DND-41 (cell line): ENCODE measurements at places on chromosomes 1 and 21.

DNA sequence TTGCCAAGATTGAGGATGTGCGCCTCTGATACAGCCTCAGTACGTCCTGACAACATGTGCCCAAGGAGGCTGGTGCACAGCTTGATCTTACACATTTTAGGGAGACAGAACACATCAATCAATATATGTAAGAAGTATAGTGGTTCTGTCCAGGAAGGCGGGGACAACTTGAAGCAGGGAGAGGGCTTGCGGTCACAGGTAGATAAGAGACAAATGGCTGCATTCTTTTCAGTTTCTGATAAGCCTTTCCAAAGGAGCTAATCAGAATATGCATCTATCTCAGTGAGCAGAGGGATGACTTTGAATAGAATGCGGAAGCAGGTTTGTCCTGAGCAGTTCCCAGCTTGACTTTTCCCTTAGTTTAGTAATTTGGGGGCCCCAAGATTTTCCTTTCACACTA is 10.2 kb downstream of the DHCR24 start:
- no peak for DNase-seq

DNA sequence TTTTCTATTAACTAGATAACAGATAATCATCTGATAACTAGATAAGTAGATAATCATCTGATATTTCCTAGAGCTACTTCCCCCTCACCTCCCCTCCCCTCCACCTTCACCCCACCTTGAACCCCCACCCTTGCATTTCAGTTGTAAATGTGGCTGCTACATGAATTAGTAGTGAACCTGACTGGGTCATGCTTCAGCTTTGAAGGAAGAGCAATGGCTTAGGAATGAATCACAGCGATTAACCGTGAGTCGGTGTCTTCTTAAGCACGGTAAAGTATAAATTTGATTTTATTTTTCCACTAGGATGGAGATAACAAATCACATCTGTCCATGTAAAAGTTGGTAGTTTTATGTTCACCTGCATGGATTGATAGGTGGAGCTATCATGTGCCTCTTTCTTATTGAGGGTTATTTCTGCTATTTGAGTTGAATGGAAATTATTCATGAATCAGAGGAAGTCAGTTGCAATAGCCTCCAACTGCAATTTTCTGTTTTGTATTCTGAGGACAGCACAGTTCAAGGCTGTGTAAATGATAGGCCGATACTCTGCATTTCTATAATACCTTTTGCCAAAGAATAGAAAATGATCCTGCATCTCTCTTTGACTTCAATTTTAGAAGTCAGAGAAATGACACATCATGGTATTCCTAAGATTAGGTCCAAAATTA is 235.0 kb downstream of the PTGER3 start:
- no peak for DNase-seq

DNA sequence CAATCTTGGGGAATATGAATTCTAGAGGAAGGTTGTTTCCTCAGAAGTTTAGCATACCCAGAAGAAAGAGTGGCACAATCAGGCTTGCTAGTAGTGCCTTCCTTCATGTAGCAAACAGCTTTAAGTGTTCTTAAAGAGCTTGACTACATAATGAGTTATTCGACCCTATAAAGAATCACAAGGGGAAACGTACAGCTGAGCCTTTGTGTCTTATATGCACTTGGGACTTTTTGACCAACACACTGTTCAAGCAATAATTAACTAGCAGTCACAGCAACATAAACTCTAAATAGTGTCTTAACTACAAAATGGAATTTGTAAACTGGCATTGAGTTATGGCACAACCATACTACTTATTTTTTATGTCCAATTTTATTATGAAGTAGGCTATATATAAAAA is 86.1 kb downstream of the TTLL7 start:
- DNase-seq = no peak

DNA sequence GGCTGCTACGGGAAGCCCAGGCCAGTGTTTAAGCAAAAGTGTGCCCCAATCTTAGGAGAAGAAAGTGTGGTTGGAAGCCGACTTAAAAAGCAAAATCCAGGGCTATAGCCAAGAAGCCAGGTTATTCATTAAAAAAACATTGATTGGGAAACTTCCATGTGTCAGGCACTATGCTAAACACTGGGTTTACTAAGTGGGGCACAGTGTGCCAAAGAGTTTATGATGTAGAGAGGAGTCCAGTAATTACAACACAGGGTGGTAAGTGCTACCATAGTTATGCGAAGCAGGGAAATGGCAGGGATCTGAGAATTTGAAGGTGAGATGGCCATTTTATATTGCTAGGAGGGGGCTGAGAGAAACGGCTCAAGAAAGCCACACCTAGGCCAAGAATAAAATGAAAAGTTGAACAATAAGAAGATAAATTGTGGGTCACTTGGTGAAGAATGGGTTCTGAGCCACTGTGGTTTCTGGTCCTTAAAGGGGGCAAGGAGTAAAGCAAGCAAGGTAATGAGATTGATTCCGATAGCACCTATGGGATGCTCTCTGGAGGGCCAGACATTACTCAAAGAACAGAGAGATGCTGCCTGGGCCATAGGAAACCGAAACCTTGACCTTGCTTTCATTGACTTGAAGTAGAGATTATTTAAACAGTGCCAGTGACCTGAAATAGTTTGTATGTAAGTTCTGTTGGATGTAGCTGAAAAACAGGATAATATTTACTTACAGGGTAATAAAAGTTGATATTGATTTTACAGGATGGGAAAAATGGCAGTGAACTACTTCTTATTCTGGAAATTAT is 177.8 kb downstream of the GIPC2 start:
- no peak for DNase-seq

DNA sequence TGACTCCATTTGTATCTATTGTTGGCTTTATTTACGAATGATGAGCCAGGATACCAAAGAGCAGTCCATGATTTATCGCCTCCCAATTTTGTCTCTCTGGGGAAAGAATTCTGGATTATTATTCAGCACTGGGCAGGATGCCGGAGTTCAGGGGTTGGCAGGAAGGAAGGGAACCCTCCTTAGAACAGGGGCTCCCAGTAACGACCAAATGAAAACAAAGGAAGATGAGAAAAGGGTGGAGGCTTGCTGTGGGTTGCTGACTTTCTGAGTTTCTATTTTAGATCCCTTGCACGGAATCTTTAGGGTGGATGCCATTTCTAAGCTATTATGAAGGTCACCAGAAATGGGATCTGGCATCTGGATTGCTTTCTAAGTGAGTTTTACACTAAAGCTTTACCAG is 231.2 kb upstream of the LYPLAL1 start:
- no peak for DNase-seq

GRCh38 chr1:78045563-78045925 is 222 bp upstream of the GIPC2 start:
- no peak for DNase-seq
